ENCODE measurements at places on chromosomes 6 and 20. TPM values are rescaled to one million over a fixed set of nuclear protein-coding genes. Genes with fewer than 3 reads are reported as not detected.

WFDC5 gene
- not detected for total RNA-seq

DNA sequence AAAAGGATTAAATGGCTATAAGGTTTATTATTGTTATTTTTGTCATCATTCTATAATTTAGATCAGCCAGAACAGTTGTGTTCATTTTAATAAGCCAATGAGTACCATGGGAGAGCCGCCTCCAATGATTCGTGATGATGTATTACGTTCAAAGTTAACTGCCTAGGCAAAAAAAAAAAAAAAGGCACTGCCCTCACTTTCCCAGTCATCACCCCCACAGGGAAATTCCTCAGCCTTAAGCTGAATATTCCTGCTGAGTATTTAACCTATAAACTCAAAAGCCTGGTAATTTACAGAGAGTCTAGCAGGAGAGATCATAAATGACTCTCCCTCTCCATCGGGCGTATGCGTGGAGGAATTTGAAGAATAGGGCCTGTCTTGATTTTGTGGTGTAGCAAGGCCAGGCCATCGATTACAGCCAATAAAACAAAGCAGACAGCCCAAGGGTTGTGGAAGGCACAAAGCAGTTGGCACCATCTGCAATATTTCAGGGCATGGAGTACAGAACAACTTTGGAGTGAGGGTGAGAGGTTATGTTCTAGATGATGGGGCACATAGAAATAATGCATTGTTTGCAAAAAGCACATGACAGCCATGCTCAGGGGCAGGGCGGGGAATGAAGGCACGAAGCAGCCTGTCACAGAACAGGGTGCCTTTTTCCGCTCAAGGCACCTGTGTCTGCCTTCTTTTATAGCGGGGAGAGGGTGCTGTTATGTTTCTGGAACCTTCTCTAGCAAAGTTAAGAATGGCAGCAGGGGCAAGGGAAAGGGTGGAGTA, 138.2 kb upstream of the DTNBP1 start:
- H3K27me3 ChIP-seq: peaks cover 2% of the 10 kb centered on the region
- H3K4me1 ChIP-seq: no peaks in the 10 kb centered on the region
- H3K36me3 ChIP-seq: no peaks in the 10 kb centered on the region
- H3K4me3 ChIP-seq: no peak overlapping the region

- H3K27me3 ChIP-seq: no peaks in the 10 kb centered on the region
- no peak overlapping the region for H3K4me3 ChIP-seq
- no peaks in the 10 kb centered on the region for H3K36me3 ChIP-seq
- H3K27ac ChIP-seq: peak overlapping the region; percentile 75
- DNase-seq: peak; percentile 74
Observed at GRCh38 chr6:109794201-109794923, 103.3 kb downstream of the FIG4 start.

COL12A1 gene
- total RNA-seq: 102 TPM

GRCh38 chr6:127403636-127404035, 55.6 kb downstream of the KIAA0408 start:
- H3K4me3 ChIP-seq: no peak overlapping the region
- no peaks in the 10 kb centered on the region for H3K36me3 ChIP-seq
- no peaks in the 10 kb centered on the region for H3K27me3 ChIP-seq

DNA sequence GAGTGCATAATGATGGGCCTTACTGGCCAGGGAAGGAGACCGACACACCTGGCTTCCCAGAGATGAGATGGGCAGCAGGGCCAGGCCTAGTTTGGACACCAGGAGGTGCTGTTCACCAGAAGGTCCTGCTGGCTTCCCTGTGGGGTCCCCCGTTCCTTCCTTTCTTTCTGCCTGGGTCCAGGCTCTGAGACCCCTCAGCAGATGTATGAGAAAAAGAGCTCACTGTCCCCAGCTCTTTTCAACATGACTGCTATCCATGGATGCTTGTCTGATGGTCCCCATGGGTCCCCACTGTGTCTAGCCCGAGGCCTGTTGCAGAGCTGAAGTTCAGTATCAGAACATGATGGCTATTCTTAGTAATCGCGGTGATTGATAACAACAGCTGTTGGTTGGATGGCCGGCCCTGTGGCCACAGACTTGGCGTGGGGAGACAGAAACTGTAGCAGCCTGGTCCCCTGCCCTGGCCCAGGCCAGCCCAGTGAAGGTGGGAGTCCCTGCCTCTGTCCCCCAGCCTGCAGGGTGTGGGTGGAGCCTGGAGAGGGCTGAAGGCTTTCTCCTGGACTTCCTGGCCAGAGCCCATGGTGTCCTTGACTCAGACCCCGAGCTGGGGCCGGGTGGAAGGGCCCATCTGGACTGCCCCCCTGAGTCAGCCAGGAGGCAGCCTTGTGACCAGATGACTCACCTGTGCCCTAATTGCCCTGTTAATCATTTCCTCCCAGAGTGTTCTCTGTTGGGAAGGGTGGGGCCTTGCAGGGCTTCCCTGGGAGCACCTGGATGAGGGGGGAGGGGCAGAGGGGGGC, 9.9 kb upstream of the BAK1 start:
- H3K4me3 ChIP-seq: no peak overlapping the region
- peak; percentile 82 for DNase-seq
- H3K27me3 ChIP-seq: no peaks in the 10 kb centered on the region
- peaks cover 27% of the 10 kb centered on the region for H3K4me1 ChIP-seq
- peak overlapping the region; percentile 73 for H3K27ac ChIP-seq

LY6G6F gene
- not detected for total RNA-seq

GRCh38 chr6:107154801-107155160, 39.5 kb upstream of the BEND3 start:
- no peak overlapping the region for H3K27ac ChIP-seq
- H3K27me3 ChIP-seq: no peaks in the 10 kb centered on the region
- no peak for DNase-seq
- H3K4me1 ChIP-seq: no peaks in the 10 kb centered on the region
- no peaks in the 10 kb centered on the region for H3K36me3 ChIP-seq

- no peaks in the 10 kb centered on the region for H3K27me3 ChIP-seq
- H3K4me3 ChIP-seq: no peak overlapping the region
- H3K36me3 ChIP-seq: no peaks in the 10 kb centered on the region
- H3K27ac ChIP-seq: no peak overlapping the region
Observed at GRCh38 chr6:118260833-118261232, 287.3 kb upstream of the PLN start.

OR14J1 gene
- total RNA-seq: not detected

- no peak overlapping the region for H3K4me3 ChIP-seq
- H3K4me1 ChIP-seq: peaks cover 39% of the 10 kb centered on the region
- H3K27me3 ChIP-seq: no peaks in the 10 kb centered on the region
- peak overlapping the region; percentile 65 for H3K27ac ChIP-seq
- H3K36me3 ChIP-seq: no peaks in the 10 kb centered on the region
Observed at GRCh38 chr20:37295595-37295994, 6.1 kb downstream of the MANBAL start.

- no peaks in the 10 kb centered on the region for H3K4me1 ChIP-seq
- H3K27me3 ChIP-seq: no peaks in the 10 kb centered on the region
- no peak overlapping the region for H3K4me3 ChIP-seq
- no peak for DNase-seq
- no peaks in the 10 kb centered on the region for H3K36me3 ChIP-seq
- H3K27ac ChIP-seq: no peak overlapping the region
Observed at GRCh38 chr6:5763871-5764270, 242.9 kb downstream of the NRN1 start.

SIRPB1 gene
- total RNA-seq: 6.5 TPM

NR2E1 gene
- not detected for total RNA-seq

DNA sequence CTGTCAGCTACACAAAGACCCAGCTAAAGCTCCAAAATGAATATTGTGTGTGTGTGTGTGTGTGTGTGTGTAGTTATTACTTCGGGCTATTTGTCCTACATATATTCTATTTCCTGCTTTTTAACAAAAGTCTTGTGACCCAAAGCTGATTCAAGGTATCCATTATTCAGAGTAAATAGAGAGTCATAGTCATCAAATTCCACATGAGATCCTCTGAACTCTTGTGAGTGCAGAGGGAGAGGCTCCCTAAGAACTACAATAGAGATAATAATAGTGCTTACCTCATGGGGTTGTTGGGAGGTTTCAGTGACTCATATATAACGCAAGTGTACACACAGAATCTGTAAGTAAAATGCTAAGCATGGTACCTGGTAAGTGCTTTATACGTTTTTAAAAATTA, 95.6 kb upstream of the SHLD1 start:
- H3K36me3 ChIP-seq: no peaks in the 10 kb centered on the region
- peak overlapping the region; percentile 53 for H3K27ac ChIP-seq
- no peak overlapping the region for H3K4me3 ChIP-seq
- no peaks in the 10 kb centered on the region for H3K27me3 ChIP-seq
- peaks cover 29% of the 10 kb centered on the region for H3K4me1 ChIP-seq

DNA sequence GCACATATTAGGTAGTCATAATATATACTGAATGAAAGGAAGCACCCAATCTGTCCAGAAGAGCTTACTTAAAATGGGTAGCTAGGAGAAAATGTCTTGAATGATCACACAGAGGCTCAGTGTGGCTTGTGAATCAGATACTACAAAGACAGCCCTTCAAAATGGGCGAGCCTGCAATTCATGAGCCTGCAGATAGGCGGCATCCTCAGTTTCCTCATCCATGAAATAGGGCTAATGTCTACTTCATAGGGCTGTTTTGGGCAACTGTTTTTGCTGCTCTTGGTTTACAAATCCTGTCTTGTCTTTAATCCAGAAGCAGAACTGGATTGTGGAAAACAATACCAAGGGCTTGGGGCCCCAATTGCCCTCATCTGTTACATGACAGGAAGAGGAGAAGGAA, 129.3 kb upstream of the KCNK16 start:
- DNase-seq: no peak
- no peaks in the 10 kb centered on the region for H3K27me3 ChIP-seq
- H3K4me1 ChIP-seq: no peaks in the 10 kb centered on the region
- no peaks in the 10 kb centered on the region for H3K36me3 ChIP-seq

GRCh38 chr6:79544939-79545450, 7.8 kb upstream of the LCA5 start:
- DNase-seq: peak; percentile 99
- peak overlapping the region; percentile 86 for H3K27ac ChIP-seq
- H3K27me3 ChIP-seq: no peaks in the 10 kb centered on the region
- no peak overlapping the region for H3K4me3 ChIP-seq
- no peaks in the 10 kb centered on the region for H3K36me3 ChIP-seq
- H3K4me1 ChIP-seq: peaks cover 24% of the 10 kb centered on the region

EFCAB8 gene
- 0.60 TPM for total RNA-seq

SNRPB2 gene
- total RNA-seq: 76.0 TPM

GRCh38 chr6:101110814-101111213, 229.7 kb upstream of the ASCC3 start:
- H3K27ac ChIP-seq: no peak overlapping the region
- no peaks in the 10 kb centered on the region for H3K36me3 ChIP-seq
- no peak for DNase-seq
- H3K4me3 ChIP-seq: no peak overlapping the region

DNA sequence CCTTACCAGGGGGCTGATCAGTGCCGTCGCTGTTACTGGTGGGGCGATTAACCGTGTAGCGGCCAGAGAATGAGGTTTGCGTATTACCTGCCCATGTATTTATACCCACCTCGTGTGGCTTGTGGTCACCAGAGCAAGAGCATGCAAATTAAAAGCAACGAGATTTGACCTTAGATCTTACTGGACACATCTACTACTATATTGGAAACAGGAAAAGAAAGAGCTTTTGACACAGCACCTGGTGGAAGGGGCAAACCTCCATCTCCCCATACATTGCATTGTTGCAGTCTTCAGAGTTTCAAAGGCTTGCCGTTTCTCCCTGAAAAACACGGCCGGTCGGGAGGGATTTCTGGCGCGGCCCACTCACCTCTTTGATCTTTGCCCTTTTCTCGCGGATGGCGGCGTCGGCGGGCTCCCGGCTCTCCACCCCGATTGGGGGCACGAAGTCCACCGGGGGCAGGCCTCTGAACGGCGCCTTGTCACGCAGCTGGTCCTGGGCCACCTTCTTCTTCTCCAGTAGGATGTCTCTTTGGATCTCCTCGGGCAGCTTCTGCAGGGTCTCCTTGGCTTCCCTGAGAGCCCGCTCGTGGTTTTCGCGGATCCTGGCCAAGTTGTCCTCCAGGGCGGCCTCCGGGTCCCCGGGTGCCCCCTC, 1.3 kb downstream of the MAN1A1 start:
- H3K27me3 ChIP-seq: no peaks in the 10 kb centered on the region
- peak; percentile 14 for DNase-seq
- H3K27ac ChIP-seq: no peak overlapping the region
- peaks cover 10% of the 10 kb centered on the region for H3K4me1 ChIP-seq

HDDC2 gene
- total RNA-seq: 12.6 TPM

DNA sequence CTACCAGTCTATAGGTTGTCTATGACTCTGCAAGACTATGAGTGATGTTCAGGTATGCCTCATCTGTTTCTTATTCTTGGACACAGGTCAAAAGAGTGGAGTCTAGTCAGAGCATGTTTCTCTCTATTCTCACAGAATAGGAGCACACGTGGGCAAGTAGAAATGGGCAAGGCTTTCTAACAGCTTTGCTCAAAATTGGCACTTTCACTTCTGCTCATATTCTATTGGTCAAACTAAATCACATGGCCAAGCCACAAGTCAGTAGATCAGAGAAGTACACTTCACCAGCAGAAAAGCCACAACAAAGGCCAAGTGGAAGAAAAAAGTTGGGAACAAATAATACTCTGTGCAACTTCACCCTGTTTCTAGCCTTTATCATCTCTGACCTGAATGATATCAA, 354.5 kb upstream of the SYNCRIP start:
- no peak overlapping the region for H3K4me3 ChIP-seq
- no peak overlapping the region for H3K27ac ChIP-seq
- no peak for DNase-seq

DNA sequence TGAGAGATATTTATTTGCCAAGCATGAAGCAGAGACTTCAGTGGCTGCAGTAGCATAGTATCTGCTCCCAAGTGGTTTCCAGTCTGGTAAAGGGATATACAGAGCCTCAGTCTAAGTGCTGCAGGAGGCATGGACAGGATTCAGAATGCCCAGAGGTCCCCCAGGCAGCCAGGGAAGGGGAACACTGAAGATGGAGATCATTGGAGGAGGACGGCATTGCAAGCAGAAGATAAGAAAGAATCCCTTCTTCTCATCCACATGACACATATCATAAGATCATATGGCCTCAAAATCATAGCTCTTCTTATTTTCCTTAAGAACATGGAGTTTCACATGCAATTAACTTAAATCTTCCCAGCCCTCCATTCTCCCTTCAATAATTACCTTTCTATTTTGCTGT, 136.1 kb downstream of the KCNQ5 start:
- peaks cover 6% of the 10 kb centered on the region for H3K27me3 ChIP-seq
- H3K4me1 ChIP-seq: no peaks in the 10 kb centered on the region
- H3K36me3 ChIP-seq: no peaks in the 10 kb centered on the region
- no peak overlapping the region for H3K4me3 ChIP-seq
- no peak for DNase-seq

LRFN2 gene
- total RNA-seq: not detected

DNA sequence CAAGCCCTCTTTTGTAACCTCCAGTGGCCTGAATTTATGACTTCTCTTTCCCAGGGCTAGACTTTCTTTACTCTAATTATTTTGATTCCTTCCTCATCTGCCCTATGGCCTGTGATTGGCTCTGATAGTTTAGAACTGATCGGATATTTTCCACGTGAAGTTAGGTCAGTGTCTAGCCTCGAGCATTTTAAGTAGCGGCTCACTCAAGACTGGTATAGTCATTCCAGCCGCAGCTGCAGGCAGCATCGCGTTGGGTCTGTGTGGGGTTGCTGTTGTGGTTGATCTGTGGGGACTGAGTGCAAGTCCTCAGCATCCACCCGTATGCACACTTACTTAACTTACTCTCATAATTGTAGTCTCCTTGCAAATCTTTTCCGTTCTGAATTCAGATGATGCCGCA, 105.7 kb downstream of the SMOC2 start:
- H3K36me3 ChIP-seq: no peaks in the 10 kb centered on the region
- H3K27ac ChIP-seq: no peak overlapping the region
- peaks cover 1% of the 10 kb centered on the region for H3K27me3 ChIP-seq
- H3K4me1 ChIP-seq: no peaks in the 10 kb centered on the region

All from endothelial cell of umbilical vein (primary cell).